Naive B cell (primary cell): ENCODE measurements at places on chromosomes 2 and 18. TPM values are rescaled to one million over a fixed set of nuclear protein-coding genes. Genes with fewer than 3 reads are reported as not detected.

Gene RNU2-63P
- polyA plus RNA-seq, result not detected

Gene C2orf78
- polyA plus RNA-seq, result not detected

DNA sequence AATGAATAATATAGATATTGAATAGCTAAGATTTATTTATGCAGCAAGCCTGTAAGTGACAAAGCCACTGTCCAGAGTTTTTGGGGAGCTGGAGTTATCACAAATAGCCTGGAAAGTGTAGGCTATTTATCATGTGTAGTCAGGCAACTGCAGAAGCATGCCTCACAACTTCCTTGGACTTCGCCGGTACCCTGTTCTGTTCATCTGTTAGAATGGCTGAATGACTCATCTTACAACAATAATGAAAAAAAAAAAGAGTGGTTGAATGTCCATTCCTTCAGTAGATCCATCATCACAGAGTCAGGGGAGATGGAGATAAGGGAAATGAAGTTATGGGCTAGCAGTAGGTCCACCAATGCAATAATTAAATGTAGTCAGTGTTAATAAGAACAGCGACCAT lies 24.0 kb upstream of the ATP5MC3 start:
- peaks cover 17% of the 10 kb centered on the region for H3K27me3 ChIP-seq
- no peak overlapping the region for H3K4me3 ChIP-seq
- no peaks in the 10 kb centered on the region for H3K36me3 ChIP-seq
- H3K27ac ChIP-seq, result no peak overlapping the region
- H3K4me1 ChIP-seq, result no peaks in the 10 kb centered on the region
- DNase-seq, result no peak

DNA sequence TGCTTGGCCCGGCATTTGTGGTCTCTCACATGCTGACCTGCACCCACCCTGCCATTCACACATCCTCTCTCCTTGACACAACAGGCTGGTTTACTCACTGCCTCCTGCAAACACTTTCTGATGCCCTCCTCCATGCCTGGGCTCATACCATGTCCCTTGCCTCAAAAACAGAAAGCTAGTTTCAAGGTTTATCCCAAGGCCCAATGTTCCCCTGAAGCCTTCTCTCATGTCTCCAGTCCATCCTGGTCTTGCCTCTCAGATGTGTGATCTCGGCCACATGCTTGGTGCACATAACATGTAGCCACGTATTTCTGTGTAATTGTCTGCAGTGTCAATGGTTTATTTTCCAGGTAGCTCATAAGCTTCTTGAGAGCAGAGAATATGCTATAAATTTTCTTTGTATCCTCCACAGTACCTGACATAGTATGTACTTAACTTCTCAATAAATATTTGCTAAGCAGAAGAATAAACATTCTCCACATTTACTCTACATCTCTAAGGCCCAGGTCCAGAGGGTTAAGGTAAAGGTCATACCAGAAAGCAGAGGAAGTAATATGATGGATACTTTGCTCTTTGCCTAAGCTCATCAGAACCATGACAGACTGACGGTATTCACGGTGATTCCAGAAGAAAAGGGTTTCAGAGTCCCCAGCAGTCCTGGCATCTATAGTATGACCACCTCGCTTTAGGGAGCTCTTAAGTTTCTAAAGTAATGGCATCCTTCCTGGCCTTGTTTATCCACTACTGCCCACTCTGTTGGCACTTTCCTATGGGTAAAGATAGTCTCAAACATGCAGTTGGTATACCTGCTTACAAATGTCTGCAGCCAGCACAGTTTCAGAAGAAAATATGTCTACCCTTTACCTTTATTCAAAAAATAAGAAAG lies 163.4 kb upstream of the ZFP36L2 start:
- peaks cover 9% of the 10 kb centered on the region for H3K36me3 ChIP-seq
- no peak for DNase-seq
- no peak overlapping the region for H3K27ac ChIP-seq
- no peak overlapping the region for H3K4me3 ChIP-seq
- no peaks in the 10 kb centered on the region for H3K27me3 ChIP-seq

GRCh38 chr2:24466871-24467870 lies 23.9 kb upstream of the NCOA1 start:
- no peaks in the 10 kb centered on the region for H3K4me1 ChIP-seq
- H3K4me3 ChIP-seq, result no peak overlapping the region
- DNase-seq, result no peak
- no peaks in the 10 kb centered on the region for H3K36me3 ChIP-seq
- H3K27ac ChIP-seq, result no peak overlapping the region
